ENCODE measurements at places on chromosomes 2 and 18. TPM values are rescaled to one million over a fixed set of nuclear protein-coding genes. Genes with fewer than 3 reads are reported as not detected.

The NTSR2 gene
- not detected for total RNA-seq

The PCARE gene
- total RNA-seq, result not detected

GRCh38 chr2:150141226-150142001, 346.1 kb downstream of the RND3 start:
- H3K4me1 ChIP-seq, result no peaks in the 10 kb centered on the region
- no peaks in the 10 kb centered on the region for H3K36me3 ChIP-seq
- no peaks in the 10 kb centered on the region for H3K27me3 ChIP-seq
- DNase-seq, result no peak
- H3K27ac ChIP-seq, result no peak overlapping the region

DNA sequence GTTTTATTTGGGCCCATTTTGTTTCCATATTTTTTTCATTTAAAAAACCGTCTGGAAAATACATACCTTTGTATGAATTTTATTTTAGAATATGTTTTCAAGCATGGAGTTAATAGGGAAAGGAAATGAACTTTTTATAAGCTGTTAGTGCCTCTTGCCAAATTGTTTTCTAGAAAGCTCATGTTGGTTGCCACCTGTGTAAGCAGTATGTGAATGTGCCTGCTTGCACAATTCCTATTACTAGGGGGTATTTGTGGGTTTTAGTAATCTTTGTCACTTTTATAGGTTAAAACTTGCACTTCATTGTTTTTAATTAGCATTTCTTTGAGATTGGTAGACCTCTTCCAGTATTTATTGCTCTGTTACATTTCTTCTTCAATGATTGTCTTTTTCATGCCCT, 107.3 kb downstream of the TANC1 start:
- H3K4me3 ChIP-seq, result no peak overlapping the region
- no peak for DNase-seq
- no peaks in the 10 kb centered on the region for H3K36me3 ChIP-seq
- H3K4me1 ChIP-seq, result no peaks in the 10 kb centered on the region
- H3K27ac ChIP-seq, result no peak overlapping the region
- no peaks in the 10 kb centered on the region for H3K27me3 ChIP-seq

DNA sequence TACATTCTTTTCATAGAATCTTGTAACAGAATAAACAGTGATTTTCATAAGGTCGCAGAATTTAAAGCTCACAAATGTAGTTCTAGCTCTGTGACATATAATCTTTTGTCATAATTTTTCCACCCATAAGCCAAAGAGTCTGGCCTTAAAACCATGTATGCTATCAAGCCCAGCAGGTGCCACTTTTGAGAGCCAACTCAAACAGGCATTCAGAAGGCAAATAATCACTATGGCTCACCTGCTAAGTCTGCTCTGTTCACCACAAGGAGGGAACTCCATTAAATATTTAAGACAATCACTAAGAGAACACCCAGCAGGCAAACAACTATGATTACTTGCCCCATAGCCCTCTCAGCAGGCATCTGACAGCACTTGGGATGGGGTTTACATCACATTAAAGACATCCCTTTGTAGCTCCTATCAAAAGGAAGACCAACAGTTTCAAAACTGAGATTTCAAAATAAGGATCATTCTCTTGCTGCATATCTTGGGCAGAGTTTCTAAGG, 241.6 kb downstream of the PDE11A start:
- H3K36me3 ChIP-seq, result no peaks in the 10 kb centered on the region
- no peak overlapping the region for H3K4me3 ChIP-seq
- H3K4me1 ChIP-seq, result no peaks in the 10 kb centered on the region
- no peak for DNase-seq
- H3K27me3 ChIP-seq, result no peaks in the 10 kb centered on the region
- H3K27ac ChIP-seq, result no peak overlapping the region

The ZNF385B gene
- total RNA-seq, result not detected

The SERPINB11 gene
- total RNA-seq, result not detected

The SERPINB10 gene
- not detected for total RNA-seq

GRCh38 chr2:59076079-59076619, 835.0 kb upstream of the FANCL start:
- no peaks in the 10 kb centered on the region for H3K27me3 ChIP-seq
- H3K4me3 ChIP-seq, result no peak overlapping the region

The ACKR3 gene
- total RNA-seq, result 3.0 TPM

GRCh38 chr18:46538376-46538775, 118.6 kb downstream of the LOXHD1 start:
- no peaks in the 10 kb centered on the region for H3K36me3 ChIP-seq
- no peak overlapping the region for H3K27ac ChIP-seq
- no peaks in the 10 kb centered on the region for H3K27me3 ChIP-seq
- H3K4me3 ChIP-seq, result no peak overlapping the region

DNA sequence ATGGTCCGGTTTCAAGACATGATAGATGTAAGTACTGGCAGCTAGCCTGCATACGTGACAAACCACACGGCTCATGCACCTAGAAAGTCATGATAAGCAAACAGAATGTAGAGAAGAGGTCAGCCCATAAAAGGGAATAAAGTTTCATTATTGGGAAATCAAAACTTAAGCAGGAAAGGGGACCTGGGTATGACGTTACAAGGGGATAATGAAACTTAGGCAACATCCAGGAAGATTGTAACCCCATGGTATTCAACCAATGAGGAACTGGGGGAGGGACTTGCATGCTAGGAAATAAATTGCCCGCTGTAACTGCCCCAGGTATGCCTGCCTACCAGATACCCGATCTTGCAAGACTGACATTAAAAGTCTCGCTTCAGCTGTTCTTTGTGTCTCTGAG, 1679.0 kb downstream of the SUCLG1 start:
- H3K4me1 ChIP-seq, result no peaks in the 10 kb centered on the region
- no peaks in the 10 kb centered on the region for H3K27me3 ChIP-seq
- DNase-seq, result no peak
- no peak overlapping the region for H3K27ac ChIP-seq
